NCI-H226 (cell line): ENCODE measurements at places on chromosomes 6 and 20.
A peak's percentile ranks its signal among the peaks of the same experiment; 100 is the strongest.

DNA sequence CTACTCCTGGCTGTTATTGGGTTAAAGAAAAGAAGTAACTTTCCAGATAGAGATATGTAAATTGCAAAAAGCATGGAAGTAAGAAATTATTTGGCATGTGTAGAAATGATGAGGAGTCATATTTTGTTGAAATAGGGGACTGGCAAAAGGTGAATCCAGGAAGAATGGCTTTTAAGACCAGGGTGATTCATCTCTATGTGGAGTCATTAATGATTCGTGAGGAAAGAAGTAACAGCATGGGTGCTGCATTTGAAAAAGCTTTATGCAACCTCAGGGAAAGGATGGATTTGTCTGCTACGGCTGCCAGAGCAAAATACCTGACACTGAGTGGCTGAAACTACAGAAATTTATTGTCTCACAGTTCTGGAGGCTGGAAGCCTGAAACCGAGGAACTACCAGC, 14.8 kb upstream of the SYNE1 start:
- no peak for DNase-seq

- no peak for DNase-seq
These were observed 125.1 kb downstream of the LY86 start for GRCh38 chr6:6713657-6714056.

- peak; percentile 90 for DNase-seq
These were observed 218.6 kb upstream of the ZFP64 start for GRCh38 chr20:52410182-52410647.

- DNase-seq = no peak
These were observed 246.8 kb downstream of the QKI start for GRCh38 chr6:163661272-163661671.

- DNase-seq = no peak
These were observed 32.3 kb upstream of the RSPO4 start for GRCh38 chr20:1034415-1034789.

GRCh38 chr6:163771180-163771579, 356.7 kb downstream of the QKI start:
- DNase-seq = no peak

DNA sequence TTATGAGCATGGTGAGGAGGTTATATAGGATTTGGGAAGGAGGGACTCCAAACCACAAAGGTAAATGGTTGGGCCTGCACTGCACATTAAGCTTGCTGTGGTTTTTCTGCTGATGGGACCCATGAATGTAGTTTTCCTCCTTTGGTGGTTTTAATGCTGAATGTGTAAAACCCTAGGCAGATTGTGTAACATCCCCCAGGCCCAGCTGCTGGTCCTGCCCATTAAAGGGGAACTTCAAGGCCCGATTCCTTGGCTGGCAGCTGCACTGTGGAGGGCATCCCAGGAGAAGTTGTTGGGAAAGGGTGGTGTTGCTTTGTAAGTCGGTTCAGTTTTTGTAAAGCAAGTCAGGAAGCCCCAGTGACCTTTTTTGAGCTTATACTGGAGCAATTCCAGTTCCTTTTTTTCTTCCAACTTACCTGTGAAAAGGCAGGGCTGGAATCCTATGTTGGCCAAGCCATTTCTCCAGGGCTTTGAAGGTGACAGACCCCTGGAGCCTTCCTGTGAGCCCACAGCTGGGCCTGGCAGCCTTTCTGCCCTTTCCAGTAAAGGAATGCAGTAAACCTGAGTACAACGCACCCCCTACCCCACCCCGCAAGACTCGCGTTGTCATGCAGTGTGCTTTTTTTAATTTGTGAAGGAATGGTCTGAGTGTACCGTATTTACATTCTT, 43.1 kb upstream of the NAA20 start:
- peak; percentile 74 for DNase-seq

DNA sequence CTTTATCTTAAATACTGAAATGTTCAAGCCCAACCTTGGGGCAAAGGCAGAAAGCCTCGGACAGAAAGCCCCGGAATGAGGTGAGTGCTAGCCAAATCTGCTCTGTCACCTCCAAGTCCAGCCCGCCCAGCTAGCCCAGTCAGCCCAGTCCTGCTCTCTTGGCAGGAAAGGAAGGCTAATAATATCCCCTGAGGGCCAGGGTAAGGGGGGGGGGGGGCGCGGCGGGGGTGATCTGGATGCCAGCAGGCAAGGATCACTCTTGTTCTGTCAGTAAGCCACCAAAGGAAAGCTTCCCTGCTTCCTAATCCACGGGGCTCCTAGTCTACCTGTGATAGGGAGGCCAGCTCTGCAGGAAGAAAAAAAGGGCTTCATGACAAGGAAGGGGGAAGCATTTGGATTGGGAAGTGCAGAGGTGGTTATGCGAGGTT, 1.1 kb downstream of the NDRG3 start:
- no peak for DNase-seq

DNA sequence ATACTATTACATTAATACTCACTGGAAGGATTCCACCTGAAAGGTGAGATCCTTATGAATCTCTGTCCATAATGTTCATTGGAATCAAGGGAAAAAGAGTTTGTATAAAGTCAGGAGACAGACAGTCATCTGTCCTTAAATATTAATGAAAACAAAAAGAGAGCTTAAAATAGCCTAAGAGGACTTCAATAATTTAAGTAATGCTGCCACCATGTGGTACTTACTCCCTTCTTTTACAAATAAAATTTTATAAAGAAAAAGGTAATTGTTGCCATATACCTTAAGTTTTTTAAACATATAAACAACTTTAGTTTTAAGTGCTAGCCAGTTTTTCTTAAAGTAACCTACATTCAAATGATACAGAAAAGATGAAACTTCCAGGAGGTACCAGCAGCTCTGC, 5.1 kb downstream of the BLOC1S5 start:
- no peak for DNase-seq

GRCh38 chr6:100105138-100105537, 111.1 kb upstream of the MCHR2 start:
- no peak for DNase-seq

DNA sequence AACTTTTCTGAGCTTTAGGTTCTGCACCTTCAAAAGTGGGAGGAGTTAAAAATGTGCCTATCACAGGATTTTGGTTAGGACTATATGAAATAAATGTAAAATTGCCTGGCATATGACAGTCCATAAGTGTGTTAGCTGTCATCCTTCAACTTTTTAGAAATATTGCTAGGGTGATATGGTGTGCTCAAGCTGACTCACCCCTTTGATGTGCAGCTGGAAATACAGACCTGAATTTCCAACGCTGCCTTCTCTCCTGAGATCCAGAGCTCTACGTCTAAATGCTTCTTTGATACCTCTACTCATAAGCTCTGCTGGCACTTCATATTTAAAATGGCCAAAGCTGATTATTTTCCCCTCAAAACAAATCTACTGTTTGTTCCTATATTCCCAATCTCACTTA, 2.7 kb downstream of the SLC35B3 start:
- no peak for DNase-seq

GRCh38 chr6:2220154-2220553, 25.3 kb downstream of the GMDS start:
- no peak for DNase-seq

DNA sequence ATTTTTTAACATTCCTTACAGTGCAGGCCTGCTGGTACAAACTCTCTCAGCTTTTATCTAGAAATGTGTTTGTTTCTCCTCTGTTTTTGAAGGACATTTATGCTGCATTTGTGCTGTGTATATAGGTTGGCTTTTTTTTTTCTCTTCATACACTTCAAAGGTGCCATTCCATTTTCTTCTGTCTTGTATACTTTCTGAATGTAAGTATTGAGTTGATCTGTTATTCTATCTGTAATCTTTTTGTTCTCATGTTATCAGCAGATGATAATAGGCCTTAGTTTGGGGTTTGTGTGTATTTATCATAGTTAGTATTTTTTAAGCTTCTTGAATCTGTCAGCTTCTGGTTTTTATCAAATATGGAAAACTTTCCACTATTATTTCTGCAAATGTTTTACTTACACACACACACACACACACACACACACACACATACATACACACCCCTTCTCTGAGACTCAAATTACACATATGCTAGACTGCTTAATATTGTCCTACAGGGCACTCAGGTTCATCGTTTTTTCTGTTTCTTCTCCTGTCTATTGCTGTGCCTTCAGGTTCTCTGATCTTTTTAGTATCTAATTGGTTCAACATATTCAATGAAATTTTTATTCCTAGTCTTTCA, 74.6 kb downstream of the RPP40 start:
- no peak for DNase-seq

DNA sequence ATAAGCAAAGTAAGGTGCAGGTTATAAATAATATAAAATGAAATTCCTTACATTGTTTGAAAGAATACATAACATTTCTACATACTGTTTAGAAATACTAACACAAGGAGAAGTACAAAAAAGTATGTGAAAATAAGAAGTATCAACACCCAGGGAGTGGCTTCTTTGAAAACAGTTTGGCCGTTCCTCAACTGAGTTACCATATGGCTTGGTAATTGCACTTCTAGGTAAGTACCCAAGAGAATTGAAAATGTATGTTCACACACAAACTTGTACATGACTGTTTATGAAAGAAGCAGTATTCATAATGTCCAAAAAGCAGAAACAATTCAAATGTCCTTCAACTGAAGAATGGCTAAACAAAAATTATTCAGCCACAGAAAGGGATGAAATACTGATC, 30.7 kb downstream of the PAK5 start:
- DNase-seq = no peak

- no peak for DNase-seq
These were observed 40.1 kb downstream of the NUP153 start for GRCh38 chr6:17666646-17667045.
